ENCODE measurements at places on chromosomes 3 and 15.

DNA sequence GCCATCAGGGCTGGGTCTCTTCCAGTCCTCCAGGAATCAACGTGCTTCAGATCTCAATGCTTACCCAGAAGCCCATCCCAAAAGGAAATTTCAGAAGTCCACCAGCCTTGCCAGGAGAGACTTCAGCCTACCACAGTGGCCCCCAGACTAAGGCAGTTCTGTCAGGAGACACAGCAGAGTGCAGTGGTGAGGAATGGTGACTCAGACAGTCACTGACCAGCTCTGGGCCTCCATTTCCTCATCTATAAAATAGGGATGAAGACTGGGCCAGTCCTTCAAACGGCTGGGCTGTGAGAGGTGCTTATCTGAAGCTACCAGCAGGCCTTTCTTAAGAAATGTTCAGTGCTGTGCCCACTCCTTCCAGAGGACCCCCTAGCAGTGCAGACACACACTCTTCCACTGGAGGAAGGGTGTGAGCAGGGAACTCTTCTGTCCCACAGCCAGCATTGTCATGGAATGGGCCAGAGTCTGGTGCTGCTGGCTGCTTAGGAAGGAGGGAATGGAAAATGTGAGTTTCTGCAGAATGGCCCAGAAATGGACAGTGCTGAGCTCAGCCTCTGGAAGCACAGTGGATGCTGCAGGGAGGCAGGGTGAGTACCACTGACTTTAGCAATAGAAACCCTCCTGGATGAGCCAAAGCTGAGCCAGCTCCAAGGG, 41.6 kb upstream of the DUSP7 start:
- no peak for DNase-seq

DNA sequence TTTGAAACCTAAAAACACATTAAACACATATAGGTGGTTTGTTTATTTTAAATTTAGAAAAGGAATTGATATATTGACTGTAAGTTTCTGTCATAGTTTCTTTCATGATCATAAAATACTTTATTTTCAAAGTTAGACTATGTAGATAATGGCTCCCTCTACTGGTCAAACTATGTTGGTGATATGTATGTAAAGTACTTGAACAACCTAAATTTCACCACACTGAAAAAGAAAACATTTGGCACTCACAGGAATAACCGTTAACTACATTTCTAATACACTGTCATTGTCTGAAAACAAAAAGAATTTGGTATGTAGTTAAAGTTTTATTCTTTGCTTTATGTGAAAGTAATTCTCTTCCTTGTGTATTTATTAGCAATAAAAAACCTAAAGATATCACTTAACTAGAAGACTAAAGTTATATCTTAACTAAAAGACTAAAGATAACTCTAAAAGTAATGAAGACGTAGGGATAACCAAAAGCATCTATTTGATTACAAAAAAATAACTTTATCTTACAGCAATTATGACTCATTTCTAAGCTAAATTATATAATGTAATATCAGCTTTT, 427.5 kb downstream of the VGLL3 start:
- no peak for DNase-seq

- no peak for DNase-seq
Observed at GRCh38 chr3:45406772-45407171, 18.4 kb downstream of the LARS2 start.

GRCh38 chr3:158539414-158540014, 31.5 kb upstream of the MLF1 start:
- peak; percentile 5 for DNase-seq

DNA sequence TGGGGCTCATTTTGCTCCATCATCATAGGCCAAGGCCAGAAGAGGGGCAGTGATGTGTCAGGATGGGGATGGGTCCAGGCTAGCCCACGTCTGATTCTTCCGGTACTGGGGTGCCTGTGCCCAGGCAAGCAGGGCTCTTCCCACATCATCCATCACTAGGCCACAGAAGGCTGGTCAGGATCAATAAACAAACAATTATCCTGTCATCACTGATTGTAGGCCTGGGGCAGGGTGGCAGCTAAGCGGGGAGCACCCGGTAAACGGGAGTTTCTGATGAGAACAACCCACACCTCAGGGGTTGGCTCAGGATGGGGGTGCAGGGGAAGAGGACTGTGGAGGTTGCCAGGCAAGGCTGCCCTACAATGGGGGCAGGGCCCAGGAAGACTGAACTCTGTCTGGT, 18.1 kb upstream of the CACNA2D2 start:
- DNase-seq: no peak

DNA sequence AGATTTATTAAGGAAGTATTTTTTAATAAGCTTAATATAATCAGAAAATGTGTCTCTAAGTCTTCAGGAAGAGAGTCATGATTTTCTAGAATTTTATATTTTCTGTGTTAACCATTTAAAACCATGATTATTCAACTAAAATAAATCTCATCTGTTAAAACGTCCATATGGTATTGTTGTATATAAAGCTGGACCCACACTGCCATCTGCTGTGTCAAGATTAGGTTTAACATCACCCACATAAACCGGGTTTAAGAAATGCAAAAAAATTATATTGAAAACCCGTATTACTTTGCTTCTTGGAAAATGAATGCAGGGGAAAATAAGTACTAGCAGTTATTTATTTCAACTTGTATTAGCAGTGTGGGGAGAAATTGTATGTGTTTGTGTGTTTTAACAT, 9.5 kb upstream of the CCDC66 start:
- DNase-seq: no peak

DNA sequence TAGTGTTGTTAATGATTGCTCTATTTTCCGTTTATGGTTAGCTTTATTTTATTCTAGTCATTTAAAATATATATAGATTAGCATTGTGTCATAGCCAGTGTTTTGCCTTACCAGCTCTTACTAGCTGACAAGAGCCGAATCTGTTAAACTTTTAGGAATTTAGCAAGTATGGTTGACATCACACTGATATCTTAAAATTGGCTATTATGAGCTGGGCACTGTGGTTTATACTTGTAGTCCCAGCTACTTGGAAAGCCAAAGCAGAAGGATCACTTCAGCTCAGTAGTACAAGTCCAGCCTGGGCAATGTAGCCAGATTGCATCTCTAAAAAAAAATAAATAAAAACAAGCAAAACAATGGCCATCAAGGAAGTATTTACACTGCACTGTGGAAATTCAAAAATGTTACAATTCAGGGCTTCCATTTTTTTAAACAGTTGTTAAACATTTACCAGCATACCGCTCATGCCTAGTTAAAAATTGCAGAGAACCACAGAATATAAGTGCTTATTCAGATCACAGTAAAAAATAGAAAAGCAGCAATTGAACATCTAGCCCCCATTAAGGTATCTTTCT, 208.4 kb upstream of the CGNL1 start:
- no peak for DNase-seq

DNA sequence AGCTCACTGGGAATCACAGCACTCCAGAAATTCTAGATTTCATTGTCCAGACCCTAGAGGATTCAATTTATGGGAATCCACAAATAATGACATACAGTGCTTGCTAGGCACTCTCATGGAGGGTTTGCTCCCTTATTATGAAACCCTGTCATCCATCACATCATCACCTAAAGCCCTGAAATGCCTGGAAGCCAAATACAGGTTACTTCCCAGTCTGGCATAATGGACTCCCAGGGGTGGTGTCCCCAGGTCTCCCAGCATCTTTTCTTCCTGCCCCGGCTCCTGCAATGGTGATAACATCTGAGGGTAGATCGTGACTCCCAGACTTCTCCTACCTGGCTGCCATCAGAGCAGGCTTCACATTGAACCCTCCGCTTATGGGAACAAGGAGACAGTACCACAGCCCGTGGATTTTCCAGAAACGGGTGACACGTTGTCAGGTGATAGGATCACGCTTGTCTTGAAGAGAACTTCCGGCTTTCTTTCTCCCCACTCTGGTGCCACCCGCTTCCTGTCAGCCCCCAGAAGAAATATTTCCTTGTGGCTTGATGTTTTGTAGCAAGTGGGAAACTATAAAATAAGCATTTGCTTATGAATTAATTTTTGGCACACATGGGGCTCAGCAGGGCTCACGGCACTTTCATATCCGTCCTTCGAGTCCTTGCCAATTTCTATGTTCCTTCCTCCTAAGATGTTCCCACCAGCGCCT, 238.7 kb upstream of the BHLHE40 start:
- DNase-seq: no peak

- DNase-seq: no peak
Observed at GRCh38 chr15:44536302-44536961, 515 bp upstream of the EIF3J start.

Data from stimulated activated CD4-positive, alpha-beta T cell treated with anti-CD3 and anti-CD28 coated beads, TNF-alpha, amount 100 ng/mL, for 1 hour (primary cell).